ENCODE measurements at places on chromosomes 13 and 19.

DNA sequence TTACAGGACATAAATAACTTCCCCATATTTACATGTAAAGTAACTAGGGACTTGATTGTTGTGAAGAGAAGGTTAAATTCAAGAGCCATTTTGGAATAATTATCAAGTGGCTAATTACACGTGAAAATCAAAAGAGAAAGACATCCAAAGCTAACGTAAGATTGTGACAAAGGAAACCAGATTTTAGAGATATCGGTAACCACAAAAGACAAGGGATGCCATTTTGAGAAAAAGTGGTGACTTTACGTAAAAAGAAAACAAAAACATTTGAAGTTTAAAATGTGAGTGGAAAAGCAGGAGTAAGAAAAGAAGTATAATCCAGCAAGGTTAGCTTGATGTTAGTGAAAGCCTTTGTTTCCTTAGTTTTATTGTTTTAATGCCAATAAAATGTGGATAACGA is 10.9 kb upstream of the VWA8 start:
- H3K27ac ChIP-seq, result no peak overlapping the region
- no peak overlapping the region for H3K4me3 ChIP-seq
- no peaks in the 10 kb centered on the region for H3K36me3 ChIP-seq
- no peak for DNase-seq
- H3K27me3 ChIP-seq, result no peaks in the 10 kb centered on the region
- peaks cover 10% of the 10 kb centered on the region for H3K4me1 ChIP-seq

DNA sequence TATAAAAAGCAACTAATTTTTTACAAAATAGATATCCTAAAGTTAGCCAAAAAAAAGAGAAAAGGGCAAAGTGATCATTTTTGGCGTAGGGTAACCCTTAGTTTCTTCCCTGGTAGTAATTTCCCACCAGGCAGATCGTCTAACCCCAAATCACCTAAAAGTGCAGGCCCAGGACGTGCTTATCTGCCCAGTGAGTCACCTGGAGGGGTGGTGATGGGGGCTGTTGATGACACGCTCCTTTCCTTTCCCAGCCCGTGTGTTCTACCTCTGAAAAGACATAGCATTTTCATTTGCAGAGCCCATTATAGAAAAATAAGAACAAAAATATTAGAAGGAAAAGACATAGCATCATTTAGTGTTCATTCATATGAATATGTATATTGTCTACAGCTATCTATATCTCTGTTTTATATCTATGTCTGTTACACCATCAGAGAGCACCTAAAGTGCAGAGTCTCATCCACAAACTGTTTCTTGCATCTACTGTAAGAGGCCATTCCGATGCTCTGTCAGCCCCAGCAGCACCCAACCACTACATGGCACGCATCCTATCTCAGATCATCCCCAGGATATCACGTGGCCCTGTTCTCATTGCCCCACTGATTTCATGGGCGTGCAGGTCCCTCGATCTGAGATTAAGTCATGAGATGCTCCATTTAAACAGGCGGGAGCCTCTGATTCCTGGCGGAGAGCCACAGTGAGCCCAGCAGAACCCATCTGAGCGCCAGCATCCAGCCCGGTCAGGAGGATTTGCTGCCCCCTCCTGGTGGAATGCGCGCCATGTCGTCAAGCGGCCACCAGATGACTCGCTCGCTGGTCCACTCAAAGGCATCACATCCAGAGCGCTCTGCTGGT is 8.5 kb upstream of the LILRB3 start:
- H3K4me1 ChIP-seq, result peaks cover 6% of the 10 kb centered on the region
- H3K27me3 ChIP-seq, result peaks cover 43% of the 10 kb centered on the region
- H3K4me3 ChIP-seq, result no peak overlapping the region
- H3K36me3 ChIP-seq, result no peaks in the 10 kb centered on the region
- no peak overlapping the region for H3K27ac ChIP-seq

GRCh38 chr13:111846391-111847159 is 220.4 kb upstream of the SOX1 start:
- no peak overlapping the region for H3K27ac ChIP-seq
- DNase-seq, result no peak
- no peaks in the 10 kb centered on the region for H3K36me3 ChIP-seq
- peaks cover 50% of the 10 kb centered on the region for H3K27me3 ChIP-seq
- no peaks in the 10 kb centered on the region for H3K4me1 ChIP-seq

DNA sequence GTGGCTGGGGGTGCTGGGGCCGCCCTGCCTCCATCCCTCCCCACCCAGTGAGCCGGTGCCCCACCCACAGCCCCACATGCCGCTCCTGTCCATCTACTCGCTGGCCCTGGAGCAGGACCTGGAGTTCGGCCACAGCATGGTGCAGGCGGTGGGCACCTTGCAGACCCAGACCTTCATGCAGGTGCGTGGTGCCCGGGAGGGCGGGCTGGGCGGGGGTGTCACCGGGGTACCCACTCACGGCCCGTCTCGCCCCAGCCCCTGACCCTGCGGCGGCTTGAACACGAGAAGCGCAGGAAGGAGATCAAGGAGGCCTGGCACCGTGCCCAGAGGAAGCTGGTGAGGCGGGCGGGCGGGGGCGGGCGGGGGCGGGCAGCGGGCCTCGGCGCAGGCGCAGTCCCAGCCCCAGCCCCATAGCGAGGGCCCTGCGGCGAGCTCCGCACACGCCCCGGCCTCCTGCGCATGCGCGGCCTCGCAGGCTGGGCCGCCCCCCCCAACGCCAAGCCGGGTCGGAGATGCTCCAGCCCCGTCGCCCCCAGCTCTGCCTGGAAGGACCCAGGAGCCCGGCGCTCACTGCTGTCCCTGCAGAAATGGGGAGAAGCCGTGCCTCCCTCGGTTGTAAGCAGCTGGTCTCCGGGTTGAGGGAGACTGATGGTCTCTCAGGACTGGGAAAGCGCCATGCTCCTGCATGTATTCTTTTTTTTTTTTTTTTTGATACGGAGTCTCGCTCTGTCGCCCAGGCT is 7.7 kb downstream of the ARHGAP45 start:
- H3K4me1 ChIP-seq, result peaks cover 65% of the 10 kb centered on the region
- peak overlapping the region; percentile 28 for H3K4me3 ChIP-seq
- DNase-seq, result peak; percentile 86
- H3K36me3 ChIP-seq, result peaks cover 76% of the 10 kb centered on the region

DNA sequence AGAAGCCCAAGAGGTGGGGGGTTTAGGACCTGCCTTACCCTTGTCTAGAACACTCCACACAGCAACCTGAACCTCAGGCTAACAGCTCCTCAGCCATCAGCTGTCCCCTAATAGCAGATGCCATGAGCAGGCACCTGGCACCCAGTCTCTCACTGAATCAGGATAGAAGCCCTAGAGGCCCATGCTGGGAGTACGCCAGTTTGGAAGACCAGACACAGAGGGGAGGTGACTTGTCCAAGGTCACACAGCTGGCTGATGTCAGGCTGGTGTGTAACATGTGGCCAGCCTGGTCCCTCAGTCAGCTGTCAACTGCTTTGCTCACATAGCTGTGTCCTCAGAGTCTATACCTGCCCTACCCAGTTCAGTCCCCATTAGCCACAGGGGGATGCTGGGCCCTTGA is 12.8 kb upstream of the SAMD1 start:
- H3K27ac ChIP-seq, result no peak overlapping the region
- no peaks in the 10 kb centered on the region for H3K27me3 ChIP-seq
- H3K4me1 ChIP-seq, result no peaks in the 10 kb centered on the region
- no peak for DNase-seq
- H3K36me3 ChIP-seq, result peaks cover 53% of the 10 kb centered on the region

- H3K4me1 ChIP-seq, result peaks cover 79% of the 10 kb centered on the region
- H3K36me3 ChIP-seq, result peaks cover 6% of the 10 kb centered on the region
- no peak for DNase-seq
- no peak overlapping the region for H3K4me3 ChIP-seq
- no peaks in the 10 kb centered on the region for H3K27me3 ChIP-seq
- peak overlapping the region; percentile 13 for H3K27ac ChIP-seq
Measured at GRCh38 chr13:46598820-46599180, 45.8 kb downstream of the LRCH1 start.

DNA sequence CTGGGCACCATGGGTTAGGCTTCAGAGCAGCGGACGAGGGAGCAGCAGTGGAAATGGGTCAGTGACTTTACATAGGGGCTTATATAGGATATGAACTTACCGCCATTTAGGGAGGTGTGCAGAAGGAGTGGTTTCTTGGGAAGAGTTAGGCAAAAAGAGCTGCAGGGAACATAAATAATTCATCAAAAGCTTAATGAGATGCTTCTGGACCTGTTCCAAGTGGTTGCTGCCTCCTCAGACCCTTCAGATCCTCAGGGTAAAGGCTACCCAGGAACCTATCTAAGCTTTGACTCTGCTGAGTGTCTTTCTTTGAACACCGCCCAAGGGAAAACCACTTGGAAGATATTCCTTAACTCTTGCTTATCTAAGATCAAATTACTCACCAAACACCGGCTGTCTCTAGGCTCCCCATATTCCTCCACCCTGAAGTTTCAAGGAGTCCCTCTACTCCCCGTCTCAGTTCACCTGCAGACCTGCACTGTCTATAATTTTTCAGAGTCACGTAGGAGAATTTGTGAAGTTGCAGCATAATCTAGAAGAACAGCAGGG is at the start of gene IGFL4:
IGFL4 (minus strand) TSS at position 51 of the 549 bp plus-strand sequence; CDS start at position 11, 40 bp downstream.
- H3K27me3 ChIP-seq, result peaks cover 67% of the 10 kb centered on the region
- no peak within 1 kb of the TSS for H3K27ac ChIP-seq
- H3K36me3 ChIP-seq, result no peaks in the 10 kb centered on the region
- peaks cover 2% of the 10 kb centered on the region for H3K4me1 ChIP-seq

DNA sequence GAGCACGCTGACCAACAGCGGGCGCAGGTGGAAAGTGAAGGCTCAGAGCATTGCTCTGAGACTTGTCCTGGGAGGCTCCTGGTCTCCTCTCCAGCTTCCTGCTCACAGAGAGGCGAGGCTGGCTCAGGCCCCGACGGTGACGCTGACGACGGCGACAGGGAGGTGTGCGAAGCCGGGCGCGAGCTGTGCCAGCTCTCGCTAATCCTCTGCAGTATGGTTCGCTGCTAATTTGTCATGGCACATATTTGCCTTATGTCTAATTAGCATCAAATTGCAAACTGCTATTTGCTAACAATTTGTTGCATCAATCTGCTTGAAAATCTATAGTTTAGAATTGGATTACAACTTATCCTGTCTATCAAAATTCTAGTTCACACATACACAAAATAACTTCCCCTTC is 469.8 kb upstream of the ZNF507 start:
- no peak for DNase-seq
- H3K36me3 ChIP-seq, result no peaks in the 10 kb centered on the region
- H3K27me3 ChIP-seq, result peaks cover 2% of the 10 kb centered on the region
- no peak overlapping the region for H3K27ac ChIP-seq
- H3K4me1 ChIP-seq, result no peaks in the 10 kb centered on the region

- DNase-seq, result no peak
- no peak overlapping the region for H3K27ac ChIP-seq
- H3K4me3 ChIP-seq, result no peak overlapping the region
- no peaks in the 10 kb centered on the region for H3K36me3 ChIP-seq
Measured at GRCh38 chr13:29909975-29910674, 59.7 kb upstream of the UBL3 start.

DNA sequence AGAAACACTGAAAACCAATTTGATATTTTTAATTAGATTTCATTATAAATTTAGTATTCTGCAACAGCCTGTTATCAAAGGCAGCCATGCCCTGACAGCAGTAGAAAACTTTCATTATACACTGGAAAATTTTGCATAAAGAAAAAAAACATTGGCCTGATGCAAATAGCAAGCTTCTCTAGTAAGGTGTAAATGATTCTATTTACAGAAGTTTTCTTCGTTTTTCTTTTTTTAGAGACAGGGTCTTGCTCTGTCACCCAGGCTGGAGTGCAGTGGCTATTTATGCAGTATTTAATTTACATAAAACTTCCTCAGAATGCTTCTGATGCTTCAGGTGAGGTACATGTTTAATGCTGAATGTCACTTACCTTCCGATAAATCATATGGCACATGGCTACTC is 67.0 kb downstream of the ABCC4 start:
- no peaks in the 10 kb centered on the region for H3K27me3 ChIP-seq
- no peak overlapping the region for H3K27ac ChIP-seq
- no peak overlapping the region for H3K4me3 ChIP-seq
- no peak for DNase-seq
- H3K4me1 ChIP-seq, result peaks cover 5% of the 10 kb centered on the region

GRCh38 chr13:110390567-110390966 is 83.5 kb downstream of the COL4A2 start:
- H3K27ac ChIP-seq, result no peak overlapping the region
- peaks cover 73% of the 10 kb centered on the region for H3K27me3 ChIP-seq
- H3K4me1 ChIP-seq, result peaks cover 10% of the 10 kb centered on the region
- DNase-seq, result no peak

DNA sequence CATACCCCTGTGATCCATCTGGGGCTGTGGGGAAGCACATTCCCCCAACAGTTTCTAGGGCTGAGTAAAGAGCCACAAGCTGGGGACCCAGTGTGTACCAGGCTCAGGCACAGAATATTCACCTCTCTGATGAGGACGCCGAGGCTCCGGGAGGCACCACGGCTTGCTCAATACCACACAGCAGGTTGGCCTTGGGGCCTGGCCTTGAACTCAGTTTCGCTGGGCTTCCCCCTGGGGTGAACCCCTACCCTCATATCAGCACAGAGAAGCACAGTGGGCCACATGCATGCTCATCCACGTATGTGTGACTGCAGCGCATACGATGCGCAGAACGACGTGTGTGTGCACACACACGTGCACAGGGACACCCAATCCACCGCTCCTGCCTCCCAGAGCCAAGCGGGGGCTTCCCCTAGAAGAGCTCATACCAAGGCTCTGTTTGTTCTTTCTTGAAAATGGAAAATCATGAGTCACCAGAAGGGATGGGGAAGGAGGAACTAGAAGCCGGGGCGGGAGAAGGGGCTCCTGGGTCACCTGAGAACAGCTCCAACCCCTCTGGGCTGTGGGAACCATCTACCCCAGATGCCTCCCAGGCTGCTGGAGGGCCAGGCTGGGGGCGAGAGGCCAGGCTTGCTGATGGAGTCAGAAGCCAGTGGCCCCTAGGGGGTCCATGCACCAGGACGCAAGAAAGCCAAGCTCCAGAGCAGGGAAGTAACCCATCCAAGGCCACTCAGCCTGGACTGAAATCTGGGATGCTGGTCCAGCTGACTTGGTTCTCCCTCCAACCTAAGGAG is 4.9 kb upstream of the PDE4C start:
- H3K4me1 ChIP-seq, result peaks cover 6% of the 10 kb centered on the region
- no peak overlapping the region for H3K27ac ChIP-seq
- H3K4me3 ChIP-seq, result no peak overlapping the region
- DNase-seq, result no peak

DNA sequence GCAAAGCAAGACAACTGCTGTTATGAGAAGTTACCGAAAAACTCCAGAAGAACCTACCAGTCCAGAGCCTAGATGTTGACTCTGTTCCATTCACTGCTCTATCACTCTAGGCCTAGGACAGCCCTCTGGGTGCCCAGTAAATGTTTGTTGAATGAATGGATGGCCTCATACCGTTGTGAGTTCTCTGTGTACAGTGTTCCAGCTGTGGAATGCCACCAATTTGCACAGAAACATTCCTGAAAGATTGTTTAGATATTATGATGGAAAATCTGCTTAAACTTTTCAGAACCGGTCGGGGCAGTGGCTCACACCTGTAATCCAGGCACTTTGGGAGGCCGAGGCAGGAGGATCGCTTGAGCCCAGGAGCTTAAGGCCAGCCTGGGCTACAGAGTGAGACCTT is 1.3 kb upstream of the FBL start:
- no peak overlapping the region for H3K27ac ChIP-seq
- H3K4me1 ChIP-seq, result peaks cover 33% of the 10 kb centered on the region
- peaks cover 33% of the 10 kb centered on the region for H3K36me3 ChIP-seq
- no peak for DNase-seq

GRCh38 chr19:27777726-27778125 is 1435.2 kb downstream of the UQCRFS1 start:
- no peaks in the 10 kb centered on the region for H3K27me3 ChIP-seq
- no peak overlapping the region for H3K27ac ChIP-seq
- no peaks in the 10 kb centered on the region for H3K4me1 ChIP-seq
- no peak overlapping the region for H3K4me3 ChIP-seq
- peaks cover 93% of the 10 kb centered on the region for H3K36me3 ChIP-seq

Measured in activated T-cell treated with anti-CD3 and anti-CD28 coated beads, Interleukin-2, amount 50 U/mL, for 24 hours (primary cell).